ENCODE measurements at places on chromosomes 13 and 19.

DNA sequence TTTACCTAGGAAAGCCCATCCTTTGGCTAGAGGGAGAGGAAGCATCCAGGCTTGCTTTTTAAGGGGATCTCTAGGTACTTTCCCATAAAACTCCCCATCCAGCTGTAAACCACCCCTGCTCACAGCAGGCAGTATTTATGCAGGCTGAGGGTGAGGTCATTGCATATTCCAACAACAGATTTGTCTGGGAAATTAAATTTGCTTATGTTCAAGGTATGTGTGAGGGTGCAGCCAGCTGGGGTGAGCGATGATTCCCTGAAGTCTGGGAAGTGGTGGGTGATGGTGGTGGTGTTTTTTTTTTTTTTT is 96.3 kb upstream of the C1QTNF9B start:
- no peak for DNase-seq

- peak; percentile 85 for DNase-seq
These were observed 13.1 kb downstream of the EPS8L1 start for GRCh38 chr19:55088543-55089341.

- DNase-seq = peak; percentile 82
These were observed 410.9 kb upstream of the SPRY2 start for GRCh38 chr13:80751854-80752253.

DNA sequence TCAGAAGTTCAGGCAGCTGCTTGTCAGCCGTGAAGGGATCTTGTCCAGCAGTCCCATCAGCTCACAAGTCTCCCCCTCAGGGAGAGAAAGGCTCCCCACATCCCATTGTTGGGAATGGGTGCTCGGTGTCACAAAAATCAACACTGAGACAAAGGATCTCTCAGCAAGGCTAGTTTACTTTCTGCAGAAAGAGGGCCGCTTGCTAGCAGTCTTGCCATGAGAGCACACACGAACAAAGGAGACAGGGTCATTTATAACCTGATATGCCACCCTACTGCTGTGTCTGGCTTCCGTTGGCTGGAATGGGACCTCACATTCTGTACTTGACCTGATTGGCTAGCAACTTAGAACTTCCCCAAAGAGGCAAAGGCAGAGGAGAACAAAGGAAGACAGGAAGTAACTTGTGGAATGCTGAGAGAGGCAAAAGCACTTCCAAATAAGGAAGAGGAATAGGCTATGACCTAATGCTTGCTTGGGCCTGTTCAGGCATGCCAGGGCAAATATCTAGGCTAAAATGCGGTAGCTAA is 8.7 kb upstream of the IGFL3 start:
- DNase-seq = peak; percentile 98

- no peak for DNase-seq
These were observed 94.6 kb upstream of the RFC3 start for GRCh38 chr13:33723365-33723764.

DNA sequence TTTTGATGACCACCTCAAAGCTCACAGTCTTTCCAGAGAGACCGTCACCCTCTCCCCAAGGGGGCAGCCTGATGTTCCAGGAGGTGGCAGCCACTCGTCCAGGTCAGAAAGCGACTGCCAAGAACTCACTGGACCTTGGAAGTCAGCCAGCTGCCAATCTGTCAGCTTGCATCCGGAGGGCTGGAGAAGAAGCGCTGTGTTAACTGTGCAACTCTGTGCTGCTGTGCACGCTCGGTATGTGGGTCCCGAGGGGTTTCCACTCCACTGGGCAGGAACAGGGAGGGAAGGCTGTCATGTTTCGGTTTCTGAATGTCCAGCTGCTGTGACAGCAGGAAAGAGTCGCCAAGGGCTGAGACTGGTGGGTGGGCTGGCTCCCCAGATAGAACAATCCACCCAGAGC is 89.2 kb downstream of the CACNA1A start:
- DNase-seq = no peak

DNA sequence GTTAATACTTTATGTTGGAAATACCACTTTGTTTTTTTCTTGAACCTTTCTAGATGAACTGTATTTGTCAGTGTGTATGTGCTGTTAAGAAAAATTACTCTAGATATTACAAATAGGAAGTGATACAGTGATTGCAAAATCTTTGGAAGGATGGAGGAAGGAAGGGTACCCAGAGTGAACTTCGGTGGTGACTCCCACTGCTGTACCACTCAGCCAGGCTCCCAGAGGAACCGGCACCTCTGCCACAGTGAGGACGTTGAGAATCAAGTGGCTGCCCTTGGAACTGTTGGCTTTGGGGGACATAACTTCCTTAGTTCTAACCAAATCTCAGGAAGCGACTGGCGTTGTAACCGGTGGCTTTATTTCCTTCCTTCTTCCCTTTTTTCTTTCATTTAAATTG is 184.7 kb downstream of the PCCA start:
- no peak for DNase-seq

GRCh38 chr13:103164251-103164650 is 98.0 kb upstream of the SLC10A2 start:
- DNase-seq = no peak

GRCh38 chr19:28026636-28027035 is 1186.3 kb downstream of the UQCRFS1 start:
- no peak for DNase-seq

GRCh38 chr19:55538132-55538531 is 1.2 kb upstream of the SBK2 start:
- no peak for DNase-seq

DNA sequence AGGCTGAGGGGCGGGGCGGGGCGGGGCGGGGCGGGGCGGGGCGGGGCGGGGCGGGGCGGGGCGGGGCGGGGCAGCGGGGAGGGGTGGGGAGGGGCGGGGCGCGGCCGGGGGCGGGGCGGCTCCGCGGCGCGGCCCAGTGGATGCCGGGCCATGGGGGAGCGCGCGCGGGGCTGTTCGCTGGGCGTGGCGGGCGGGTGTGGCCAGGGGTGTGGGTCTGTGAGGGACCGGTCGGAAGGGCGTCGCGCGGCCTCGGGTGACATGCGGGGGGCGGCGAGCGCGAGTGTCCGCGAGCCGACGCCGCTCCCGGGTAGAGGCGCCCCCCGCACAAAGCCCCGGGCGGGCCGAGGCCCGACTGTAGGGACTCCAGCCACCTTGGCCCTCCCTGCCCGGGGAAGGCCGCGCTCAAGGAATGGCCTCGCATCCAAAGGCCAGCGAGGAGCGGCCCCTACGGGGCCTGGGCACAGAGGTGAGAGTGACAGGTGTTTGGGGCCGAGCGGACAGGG is at the start of gene ZFP28:
Gene ZFP28, plus strand, starts transcription at position 188 of the 503 bp plus-strand sequence. Its CDS starts 71 bp downstream, at position 259.
- DNase-seq = peak; percentile 65

GRCh38 chr13:30735872-30736175 is 481 bp downstream of the ALOX5AP start:
- DNase-seq = no peak

- no peak for DNase-seq
These were observed 598.1 kb downstream of the UQCRFS1 start for GRCh38 chr19:28614634-28615545.

GRCh38 chr19:30668521-30669155 is 296.5 kb downstream of the ZNF536 start:
- no peak for DNase-seq

DNA sequence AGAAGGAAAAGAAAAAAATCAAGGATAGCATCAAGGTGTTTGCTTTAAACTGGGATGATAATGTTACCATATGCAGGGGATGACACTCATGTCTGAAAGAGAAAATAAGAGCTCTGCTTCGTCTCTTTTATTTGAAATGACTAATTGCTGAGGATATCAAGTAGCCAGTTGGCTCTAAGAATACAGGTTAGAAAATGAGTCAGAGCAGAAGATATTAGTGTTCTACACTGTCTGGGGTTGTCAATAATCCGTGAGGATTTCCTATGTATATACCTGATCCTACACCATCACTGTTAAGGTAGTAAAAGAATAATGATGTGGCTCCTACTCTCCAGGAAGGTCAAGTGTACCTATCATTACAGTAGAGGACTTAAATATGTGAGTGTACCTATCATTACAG is 562.5 kb downstream of the GPC6 start:
- DNase-seq = no peak

DNA sequence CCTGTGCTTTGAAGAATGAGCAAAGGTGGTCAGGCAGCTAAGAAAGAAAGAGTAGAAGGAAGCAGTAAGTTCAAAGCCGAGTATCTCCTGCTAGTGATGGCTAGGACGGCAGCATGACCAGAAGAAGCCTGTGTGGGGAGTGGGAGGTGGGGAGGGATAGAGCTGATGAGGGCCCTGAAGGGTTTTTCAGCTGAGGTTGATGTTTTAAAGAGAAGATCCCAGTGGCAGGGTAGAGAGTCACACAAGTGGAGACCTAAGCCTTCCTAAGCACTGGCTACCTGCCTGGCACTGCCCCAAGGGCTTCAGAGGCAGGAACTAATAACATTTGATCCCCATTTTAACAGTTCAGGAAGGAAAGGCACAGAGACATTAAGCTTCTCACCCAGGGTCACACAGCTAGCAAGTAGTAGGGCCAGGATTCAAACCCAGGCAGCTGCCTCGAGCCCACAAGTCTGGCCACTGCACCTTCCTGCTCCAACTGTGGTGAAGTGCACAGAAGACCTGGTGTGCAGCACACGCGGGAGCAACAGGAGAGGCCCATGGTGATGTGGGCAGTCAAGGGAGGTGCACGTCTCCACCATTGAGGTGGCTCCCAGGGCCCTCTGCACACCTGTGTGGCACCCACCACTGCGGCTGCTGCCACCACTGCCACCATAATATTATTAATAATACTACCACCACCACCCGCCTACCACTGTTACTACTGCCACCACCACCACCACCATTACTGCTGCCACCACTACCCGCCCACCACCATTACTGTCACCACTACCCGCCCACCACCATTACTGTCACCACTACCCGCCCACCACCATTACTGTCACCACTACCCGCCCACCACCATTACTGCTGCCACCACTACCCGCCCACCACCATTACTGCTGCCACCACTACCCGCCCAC is 22.1 kb downstream of the CUL4A start:
- no peak for DNase-seq
